ENCODE measurements at places on chromosomes 4 and X.

DNA sequence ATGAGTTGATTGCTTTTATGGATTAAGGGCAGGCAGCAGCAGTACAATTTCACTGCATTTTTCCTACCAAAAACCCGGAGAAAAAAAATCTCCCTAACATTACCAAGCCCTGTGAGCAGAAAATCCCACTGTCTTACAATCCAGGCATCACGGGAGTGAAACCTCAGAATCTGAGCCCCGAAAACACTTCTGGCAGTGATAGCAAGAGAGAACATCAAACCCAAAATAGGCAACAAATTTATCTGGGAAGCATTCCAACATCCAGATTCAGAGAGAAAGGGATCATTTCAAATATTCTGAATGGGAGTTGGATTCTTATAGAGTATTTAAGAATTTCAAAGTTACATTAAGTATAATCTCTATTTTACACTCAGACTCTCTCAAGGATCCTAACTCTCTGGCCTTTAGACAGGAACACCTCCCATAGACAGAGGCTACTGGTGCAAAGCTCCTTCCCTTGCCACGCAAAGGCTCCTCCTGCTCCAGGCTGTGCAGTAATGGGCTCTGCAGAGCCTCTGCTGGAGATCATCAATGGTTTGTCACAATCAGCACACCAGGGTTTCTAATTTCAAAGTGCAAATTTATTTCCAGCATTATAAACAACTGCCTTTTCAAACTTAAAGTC is 256.9 kb downstream of the PARM1 start:
- DNase-seq: no peak

- no peak for DNase-seq
Observed at GRCh38 chr4:646460-646859, 21.1 kb downstream of the PDE6B start.

DNA sequence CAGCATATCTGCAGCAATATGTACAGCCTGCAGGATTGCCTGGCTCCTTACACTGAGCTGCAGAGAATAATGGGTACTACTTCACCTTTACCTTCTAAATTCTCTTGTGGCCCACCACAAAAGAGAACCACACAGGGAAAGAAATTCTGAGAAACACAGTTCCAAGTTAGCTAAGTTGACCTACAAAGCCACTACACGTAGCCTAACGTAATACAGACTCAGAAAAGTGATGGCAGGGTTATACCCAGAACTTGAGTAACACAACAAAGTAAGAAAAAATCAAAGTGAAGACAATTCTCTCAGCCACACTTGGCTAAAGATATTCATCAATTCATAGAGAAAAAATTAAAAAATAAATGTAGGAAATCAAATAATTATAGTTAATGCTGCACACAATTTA is 26.4 kb upstream of the SRPX start:
- no peak for DNase-seq

DNA sequence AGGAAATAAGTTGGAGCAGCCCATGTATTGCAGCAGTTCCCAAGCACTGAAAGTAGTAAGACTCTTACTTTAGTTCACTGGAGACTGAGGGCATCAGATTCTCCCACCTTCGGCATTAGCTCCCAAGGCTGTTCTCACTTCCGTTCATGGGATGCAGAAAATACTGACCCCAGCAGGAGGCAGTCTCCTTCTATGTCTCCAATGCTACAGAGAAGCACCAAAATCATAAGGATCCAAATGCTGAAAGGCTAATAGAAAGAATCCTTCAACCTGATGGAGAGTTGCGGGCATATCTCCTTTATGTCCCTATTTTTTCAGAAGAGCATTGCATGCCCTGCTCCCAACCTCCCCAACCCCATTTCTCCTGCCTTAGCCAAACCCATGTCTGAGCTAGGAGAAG is 32.4 kb downstream of the ADH7 start:
- no peak for DNase-seq

DNA sequence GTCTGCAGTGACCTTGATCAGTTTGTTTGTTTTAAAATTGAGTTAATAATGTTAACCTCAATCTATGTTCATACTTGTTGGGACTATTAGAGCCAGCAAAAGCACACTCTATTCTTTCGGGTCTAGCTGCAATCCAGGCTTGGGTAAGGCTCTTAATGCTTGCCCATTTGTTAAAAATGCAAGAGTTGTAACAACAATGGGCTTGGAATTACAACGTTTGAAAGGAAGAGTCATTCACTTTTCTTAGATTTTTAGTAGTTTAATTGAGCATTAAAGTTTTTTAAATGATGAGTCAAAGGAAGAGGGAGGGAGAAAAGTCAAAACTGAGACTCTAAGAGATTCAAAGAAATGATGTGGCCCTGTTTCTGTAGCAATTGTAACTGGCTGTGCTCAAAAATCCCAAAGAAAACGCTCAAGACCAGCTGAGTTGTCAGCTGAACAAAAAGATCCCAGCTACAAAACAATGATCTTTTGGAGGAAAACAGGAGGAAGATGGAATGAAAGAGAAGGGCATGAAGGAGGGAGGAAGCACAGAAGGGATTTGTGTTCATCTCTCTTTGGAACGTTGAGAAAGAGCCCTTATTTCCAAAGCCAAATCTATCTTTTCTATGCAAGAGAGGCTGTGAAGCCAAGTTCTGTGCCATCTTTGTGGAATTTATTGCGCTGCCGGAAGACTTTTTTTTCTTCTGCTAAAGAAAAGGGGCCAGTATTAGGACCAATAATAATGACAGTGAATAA is 5.5 kb downstream of the SCD5 start:
- no peak for DNase-seq

DNA sequence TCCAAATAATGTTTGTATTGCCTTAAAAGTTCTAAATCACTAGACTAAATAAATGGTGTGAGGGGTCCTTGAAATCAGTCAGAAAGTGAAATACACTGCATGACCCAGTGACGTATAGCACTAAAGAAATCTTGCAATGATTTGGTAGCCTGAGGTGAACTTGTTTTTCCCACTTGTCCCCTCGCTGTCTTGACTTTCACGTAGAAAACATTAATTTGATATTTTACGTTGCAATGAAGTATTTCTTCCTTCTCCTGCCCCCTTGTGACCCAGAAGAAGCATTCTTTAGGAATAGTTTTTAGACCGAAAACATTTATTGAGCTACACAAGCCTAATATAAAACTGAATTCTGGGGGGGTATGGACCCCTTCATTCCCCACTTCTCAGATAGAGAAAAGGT is 3.7 kb downstream of the KLB start:
- DNase-seq: no peak

GRCh38 chr4:11166606-11167005 is 262.1 kb downstream of the HS3ST1 start:
- no peak for DNase-seq

- DNase-seq: no peak
Observed at GRCh38 chr4:4675641-4676040, 133.8 kb upstream of the STX18 start.

GRCh38 chrX:127207326-127207725 is 387.8 kb downstream of the PRR32 start:
- DNase-seq: no peak

DNA sequence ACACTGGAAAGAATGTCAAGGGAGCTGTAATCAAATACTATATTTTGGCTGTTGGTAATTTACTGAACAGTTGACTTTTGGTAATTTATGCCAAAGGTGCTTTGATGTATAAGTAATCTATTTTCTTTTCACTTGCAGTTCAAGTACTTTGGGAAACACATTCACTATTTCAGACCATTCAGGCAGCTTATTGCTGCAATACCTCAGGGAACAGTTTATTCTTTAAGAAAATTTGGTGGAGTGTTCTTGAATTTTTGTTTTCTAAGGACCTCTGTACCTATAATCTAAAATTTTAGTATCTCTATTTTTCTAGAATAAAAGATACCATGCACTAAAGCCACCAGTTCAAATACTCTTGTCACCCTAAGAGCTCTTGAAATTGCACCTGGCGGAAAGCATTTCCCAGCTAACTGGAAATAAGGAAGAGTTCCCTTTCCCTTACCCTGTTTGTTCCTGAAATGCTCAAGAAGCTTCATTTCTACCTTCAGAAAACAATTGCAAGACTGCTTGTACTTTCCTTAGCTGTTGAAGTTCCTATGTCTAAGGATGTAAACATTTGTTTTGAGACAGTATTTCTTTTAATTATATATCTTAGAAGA is 633.5 kb upstream of the FAT1 start:
- DNase-seq: no peak

DNA sequence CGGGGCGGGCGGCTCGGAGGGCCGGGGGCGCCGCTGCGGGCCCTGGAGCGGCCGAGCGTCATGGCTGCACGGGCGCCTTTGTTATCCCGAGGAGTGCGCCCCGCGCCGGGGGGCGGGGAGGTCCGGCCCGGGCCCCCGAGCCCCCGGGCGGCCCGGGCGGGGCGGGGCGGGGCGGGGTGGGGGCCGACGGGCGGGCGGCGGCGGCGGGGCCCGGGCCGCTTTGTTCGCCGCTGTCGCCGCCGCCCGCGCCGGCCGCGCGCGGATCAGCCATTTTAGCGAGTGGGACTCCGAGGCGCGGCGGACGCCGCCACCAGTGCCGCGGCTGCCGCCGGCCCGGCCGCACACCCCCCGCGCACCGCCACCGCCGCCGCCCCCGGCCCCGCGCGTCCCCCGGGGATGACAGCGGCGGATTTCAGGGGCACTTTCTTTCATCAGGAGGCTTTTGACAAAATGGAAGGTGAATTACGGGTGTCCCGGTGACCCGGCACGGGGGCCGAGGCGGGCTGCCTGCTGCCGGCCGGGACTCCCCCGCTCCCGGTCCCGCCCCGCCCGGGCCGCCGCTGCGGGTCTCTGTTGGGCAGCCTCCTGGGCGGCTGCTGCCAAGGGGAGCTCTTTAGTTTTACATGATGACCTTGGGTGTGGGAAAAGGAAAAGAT is 1.2 kb downstream of the HMGB3 start:
- DNase-seq: peak; percentile 33

GRCh38 chr4:10178763-10179162 is 62.2 kb upstream of the WDR1 start:
- no peak for DNase-seq

- DNase-seq: no peak
Observed at GRCh38 chr4:79403356-79403755, 4.7 kb downstream of the GK2 start.

Measured in RPMI8226 (cell line).